ENCODE measurements at places on chromosomes 2 and 18. TPM values are rescaled to one million over a fixed set of nuclear protein-coding genes. Genes with fewer than 3 reads are reported as not detected.

ZNF396 gene
- total RNA-seq: 1.9 TPM

REG3A gene
- 4.1 TPM for total RNA-seq

CLASP1 gene
- 81.8 TPM for total RNA-seq

GRCh38 chr2:230564805-230565779 is 147.6 kb upstream of the CAB39 start:
- H3K4me1 ChIP-seq: no peaks in the 10 kb centered on the region
- no peak for DNase-seq
- H3K27ac ChIP-seq: no peak overlapping the region
- H3K4me3 ChIP-seq: no peak overlapping the region
- no peaks in the 10 kb centered on the region for H3K36me3 ChIP-seq

DNA sequence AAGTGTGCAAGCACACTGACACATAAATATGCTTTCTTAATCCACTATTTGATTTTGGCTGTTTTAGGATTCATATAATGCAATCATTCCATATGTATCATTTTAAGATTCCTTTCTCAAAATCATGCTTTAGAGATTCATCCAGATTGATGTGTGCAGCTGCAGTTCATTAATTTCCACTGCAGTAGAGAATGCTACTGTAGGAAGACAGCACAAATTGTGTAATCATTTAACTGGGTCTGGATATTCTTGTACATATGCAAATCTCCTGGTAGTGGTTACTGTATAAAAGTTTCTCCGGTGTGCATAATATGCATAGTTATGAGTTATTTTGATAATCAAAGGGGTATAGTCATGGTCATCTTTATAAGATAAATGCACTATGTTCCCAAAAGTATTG is 502.5 kb upstream of the ACVR2A start:
- H3K4me3 ChIP-seq: no peak overlapping the region
- no peak overlapping the region for H3K27ac ChIP-seq
- H3K36me3 ChIP-seq: no peaks in the 10 kb centered on the region
- H3K4me1 ChIP-seq: no peaks in the 10 kb centered on the region
- no peak for DNase-seq
- H3K27me3 ChIP-seq: no peaks in the 10 kb centered on the region

DNA sequence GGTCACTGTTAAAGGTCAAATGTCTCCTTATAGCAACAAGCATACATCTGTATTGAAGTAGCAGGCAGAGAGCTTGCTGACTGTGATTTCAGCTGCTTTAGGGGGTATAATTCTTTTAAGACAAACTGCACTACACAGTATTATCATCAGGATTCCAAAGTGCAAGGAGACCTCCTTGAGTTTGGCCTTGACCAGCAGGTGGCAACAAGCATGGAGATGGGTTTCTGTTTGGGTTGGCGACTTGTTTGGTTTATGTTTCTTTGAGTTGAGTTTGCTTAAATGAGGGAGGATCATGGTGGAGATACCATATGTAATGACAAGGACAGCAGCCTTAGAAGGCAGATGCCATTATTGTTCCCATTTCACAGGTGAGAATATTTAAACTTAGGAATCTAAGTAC is 681.0 kb upstream of the ID2 start:
- H3K27me3 ChIP-seq: no peaks in the 10 kb centered on the region
- H3K4me1 ChIP-seq: no peaks in the 10 kb centered on the region
- no peak for DNase-seq
- H3K4me3 ChIP-seq: no peak overlapping the region

DNA sequence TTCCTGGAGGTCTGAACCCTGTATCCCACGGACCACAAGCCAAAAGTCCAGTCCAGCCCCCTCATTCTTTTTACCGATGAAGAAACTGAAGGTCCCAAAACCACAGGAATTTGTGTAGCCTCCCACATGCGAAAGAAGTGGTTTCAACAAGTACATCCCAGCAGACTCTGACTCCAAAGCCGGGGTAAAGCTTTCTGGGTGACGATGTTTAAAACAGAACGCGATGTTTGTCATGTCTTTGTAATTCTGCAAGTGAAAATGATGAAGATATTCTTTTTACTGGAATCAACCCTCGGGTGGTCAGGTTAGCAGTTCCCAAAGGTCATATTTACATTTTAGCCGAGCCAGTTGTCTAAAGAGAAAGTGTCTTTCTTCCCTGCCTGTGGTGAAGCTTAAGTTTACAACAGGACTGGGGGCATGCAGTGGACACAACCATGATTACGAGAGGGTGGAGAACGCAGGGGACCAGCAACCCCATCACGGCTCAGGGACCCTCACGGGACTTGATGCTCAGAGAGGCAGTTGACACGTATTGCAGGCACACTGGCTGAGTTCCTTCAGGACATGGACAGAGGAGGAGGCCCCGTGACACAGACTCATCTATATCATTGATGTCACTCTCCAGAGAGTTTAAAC is 17.8 kb upstream of the TMEM131 start:
- H3K4me1 ChIP-seq: no peaks in the 10 kb centered on the region
- no peaks in the 10 kb centered on the region for H3K27me3 ChIP-seq
- H3K36me3 ChIP-seq: no peaks in the 10 kb centered on the region
- H3K4me3 ChIP-seq: no peak overlapping the region
- DNase-seq: no peak
- H3K27ac ChIP-seq: no peak overlapping the region

GRCh38 chr2:101882769-101883307 is 108.9 kb upstream of the IL1R2 start:
- H3K36me3 ChIP-seq: no peaks in the 10 kb centered on the region
- no peak for DNase-seq
- H3K27me3 ChIP-seq: no peaks in the 10 kb centered on the region
- H3K4me3 ChIP-seq: no peak overlapping the region

GRCh38 chr2:200655918-200656580 is 70.2 kb downstream of the AOX1 start:
- no peak overlapping the region for H3K4me3 ChIP-seq
- DNase-seq: no peak
- no peaks in the 10 kb centered on the region for H3K36me3 ChIP-seq
- no peak overlapping the region for H3K27ac ChIP-seq
- no peaks in the 10 kb centered on the region for H3K27me3 ChIP-seq
- no peaks in the 10 kb centered on the region for H3K4me1 ChIP-seq

GRCh38 chr2:200863782-200864175 is 679 bp downstream of the CLK1 start:
- H3K27me3 ChIP-seq: no peaks in the 10 kb centered on the region
- no peaks in the 10 kb centered on the region for H3K4me1 ChIP-seq
- DNase-seq: no peak

Measured in aorta (tissue), 5 donors.